ENCODE measurements at places on chromosomes 5 and 9.

DNA sequence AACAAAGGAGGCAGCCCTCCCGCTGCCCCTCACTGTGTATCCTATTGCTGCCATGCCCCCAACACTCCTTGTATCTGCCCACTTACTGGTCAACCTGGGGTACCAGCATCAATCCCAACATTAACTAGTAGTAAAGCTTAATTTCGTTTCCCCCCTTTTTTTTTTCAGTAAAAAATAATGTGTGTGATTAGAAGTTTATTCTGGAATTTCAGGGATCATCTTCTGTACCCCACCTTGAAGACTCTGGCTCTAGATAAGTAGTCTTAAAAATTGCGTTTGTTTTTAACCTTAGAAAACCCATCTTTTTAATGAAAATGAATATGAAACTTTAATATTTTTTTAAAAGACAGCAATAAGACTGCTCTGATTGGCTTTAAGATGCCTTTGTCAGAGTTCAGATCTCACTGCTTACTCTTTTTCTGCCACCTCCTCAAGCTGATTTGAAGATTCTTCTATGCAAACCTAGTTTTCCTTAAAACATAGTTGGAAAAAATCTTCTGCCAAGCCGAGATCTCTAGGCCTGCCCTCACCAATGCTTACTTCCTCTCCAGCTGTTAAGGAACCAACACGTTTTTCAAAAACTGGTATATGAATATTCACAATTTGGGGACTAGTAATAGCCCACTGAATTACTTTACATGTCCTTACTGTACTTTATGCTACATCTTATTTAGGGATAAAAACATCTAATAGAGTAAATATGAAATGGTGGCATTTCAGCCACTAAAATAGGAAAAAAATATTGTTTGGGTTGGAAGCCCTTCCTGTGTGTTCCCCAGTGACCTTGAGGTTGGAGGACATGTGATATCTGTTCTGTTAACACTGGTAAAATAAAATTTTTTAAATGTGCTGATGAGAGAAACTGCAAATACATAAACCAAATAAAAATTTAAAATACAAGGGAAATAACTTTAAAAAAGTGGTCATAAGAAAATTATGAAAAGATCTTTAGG is 4.0 kb upstream of the RHOBTB3 start:
- no peak for DNase-seq

GRCh38 chr5:71782771-71783770 is 64.0 kb downstream of the CARTPT start:
- peak; percentile 92 for DNase-seq

- no peak for DNase-seq
Observed at GRCh38 chr5:57666582-57666981, 184.0 kb upstream of the ACTBL2 start.

- no peak for DNase-seq
Observed at GRCh38 chr5:168128557-168128956, 162.9 kb upstream of the WWC1 start.

Data from sciatic nerve (tissue), 2 donors.